ENCODE measurements at places on chromosomes 16 and 17.

GRCh38 chr17:28371245-28372202 lies at the start of gene SARM1:
TSS of gene SARM1 (plus strand) at chr17:28371694. CDS start at chr17:28372033, 339 bp downstream.
- DNase-seq = no peak

DNA sequence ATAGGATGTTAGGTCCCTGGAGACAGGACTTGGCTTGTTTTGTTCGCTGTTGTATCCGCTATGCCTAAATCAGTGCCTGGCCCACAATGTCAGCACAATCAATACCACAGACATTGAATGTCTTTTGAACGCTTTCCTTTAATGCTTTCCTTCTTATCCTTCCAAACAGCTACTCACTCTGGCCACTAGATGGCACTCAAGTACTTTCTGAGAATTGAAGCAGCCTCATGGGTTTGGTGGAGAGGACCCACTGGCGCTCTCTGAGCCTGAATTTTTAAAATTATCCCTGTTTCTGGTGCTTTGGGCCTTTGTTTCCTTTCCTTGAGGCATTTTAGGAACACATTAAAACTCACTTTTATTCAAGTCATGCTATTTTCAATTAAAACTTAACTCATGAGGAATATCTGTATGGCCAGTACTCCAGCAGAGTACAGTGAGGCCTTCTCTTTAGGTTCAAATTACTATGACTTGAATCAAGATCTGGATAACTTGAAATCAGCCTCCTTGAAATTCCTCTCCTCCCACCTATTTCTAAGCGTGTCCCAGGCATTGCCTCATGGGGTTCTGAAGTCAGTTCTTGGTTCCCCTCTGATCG lies 3.2 kb upstream of the NLRP1 start:
- DNase-seq = peak; percentile 79

DNA sequence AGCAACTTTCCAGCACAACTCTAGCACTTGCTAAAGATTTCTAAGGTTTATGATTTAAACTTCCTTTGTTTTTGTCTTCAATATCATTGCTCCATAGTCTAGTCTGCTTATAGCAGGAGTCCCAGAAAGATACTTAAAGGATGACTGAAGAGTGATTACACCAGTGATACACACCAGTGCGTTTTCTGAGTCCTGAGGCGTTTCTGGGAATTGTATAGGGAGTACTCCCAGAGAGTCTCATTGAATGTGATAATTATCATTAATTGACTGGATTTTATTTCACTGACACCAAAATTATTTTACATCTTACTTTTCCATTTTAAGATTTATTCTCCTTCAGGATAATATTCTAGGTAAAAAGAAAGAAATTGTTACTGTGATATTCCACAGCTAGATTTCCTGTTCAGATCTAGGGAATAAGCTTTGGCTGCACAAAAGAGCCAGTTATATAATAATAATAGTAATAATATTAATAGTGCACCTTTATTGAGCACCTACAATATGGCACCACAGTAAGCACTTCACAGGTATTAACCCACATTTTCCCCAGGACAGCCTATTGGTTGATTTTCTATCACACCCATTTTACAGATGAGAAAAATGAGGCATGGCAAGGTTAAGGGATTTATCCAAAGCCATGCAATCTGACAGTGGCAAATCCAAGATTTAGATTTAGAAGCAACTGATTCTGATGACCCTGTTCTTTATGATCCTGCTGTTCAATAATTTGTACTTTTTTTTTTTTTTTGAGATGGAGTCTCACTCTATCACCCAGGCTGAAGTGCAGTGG lies 62.6 kb downstream of the IRX5 start:
- no peak for DNase-seq

DNA sequence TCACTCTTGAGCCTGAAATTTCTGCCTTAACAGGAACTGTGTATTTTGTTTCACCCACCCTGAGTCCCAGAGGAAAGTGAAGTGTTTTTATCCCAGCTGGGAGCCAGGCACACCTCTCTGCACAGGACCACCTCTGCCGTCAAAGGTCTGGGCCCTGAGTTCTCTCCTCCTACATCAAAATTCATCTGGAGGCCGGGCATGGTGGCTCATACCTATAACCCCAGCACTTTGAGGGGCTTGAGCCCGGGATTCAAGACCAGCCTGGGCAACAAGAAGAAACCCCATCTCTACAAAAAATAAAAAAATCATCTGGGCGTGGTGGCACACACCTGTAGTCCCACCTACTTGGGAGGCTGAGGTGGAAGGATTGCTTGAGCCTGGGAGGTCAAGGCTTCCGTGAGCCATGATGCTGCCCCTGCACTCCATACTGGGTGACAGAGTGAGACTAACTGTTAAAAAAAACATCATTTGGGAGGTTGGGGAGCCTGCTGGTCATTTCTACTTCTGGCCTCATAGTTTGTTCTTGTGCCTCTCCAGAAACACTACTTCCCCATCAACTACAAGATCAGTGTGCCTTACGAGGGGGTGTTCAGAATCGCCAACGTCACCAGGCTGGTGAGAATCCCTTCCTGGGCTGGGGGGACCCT lies 9.8 kb downstream of the IL34 start:
- no peak for DNase-seq

GRCh38 chr17:78854508-78854907 lies 13.9 kb upstream of the USP36 start:
- DNase-seq = no peak

DNA sequence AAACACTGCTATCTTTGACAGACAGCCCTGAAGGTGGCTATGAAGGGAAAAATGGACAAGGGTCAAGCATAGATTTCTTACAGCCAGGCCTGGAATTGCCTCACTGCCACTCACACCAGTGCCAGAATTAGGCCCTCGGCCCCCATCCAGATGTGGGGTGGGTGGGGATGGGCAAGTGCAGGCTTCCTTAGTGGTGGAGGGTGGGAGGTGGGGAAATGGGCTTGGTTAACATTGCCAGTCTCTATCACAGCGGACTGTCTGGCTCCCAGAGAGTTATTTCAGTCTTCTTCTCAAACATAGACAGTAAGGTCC lies 24.9 kb downstream of the B9D1 start:
- DNase-seq = no peak

GRCh38 chr17:65677932-65678331 lies 116.5 kb upstream of the AXIN2 start:
- DNase-seq = peak; percentile 74

Data from PC-3 (cell line).